ENCODE measurements at places on chromosomes 5 and 9.

DNA sequence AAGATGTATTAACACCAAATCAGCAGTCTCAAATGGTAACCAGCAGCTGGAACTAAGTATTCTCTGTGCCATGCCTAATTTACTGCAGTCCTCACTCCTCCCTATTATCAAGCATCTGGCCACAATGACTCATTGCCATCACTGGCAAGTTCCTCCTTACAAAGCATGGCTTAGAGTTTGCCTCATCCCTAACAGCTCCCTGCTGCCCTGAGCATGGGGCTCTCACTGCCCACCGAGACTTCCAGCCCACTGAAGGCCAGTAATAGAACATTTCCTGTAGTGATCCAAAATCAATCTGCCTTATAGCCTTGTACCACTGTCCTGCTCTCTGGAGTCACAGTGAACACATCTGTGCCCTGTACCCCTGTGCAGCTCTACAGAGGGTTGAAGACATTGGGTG lies 211.9 kb upstream of the TRIM32 start:
- DNase-seq: no peak

GRCh38 chr5:62287237-62287636 lies 18.8 kb upstream of the KIF2A start:
- peak; percentile 52 for DNase-seq

GRCh38 chr5:65468633-65469032 lies 13.1 kb downstream of the ADAMTS6 start:
- DNase-seq: no peak

DNA sequence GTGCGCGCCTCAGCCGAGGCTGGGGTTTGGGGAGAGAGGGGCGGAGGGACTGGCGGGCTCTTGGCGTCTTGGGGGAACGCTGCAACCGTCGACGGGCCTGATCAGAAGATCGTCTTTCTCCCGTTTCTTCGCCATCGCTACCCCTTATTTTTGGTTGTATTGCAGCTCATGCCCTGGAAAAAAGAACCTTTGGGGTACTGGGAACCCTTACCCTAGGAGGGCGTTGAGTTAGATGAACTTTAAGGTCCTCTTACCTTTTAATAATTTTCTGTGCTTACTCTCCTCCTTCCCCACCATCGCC lies 719 bp downstream of the PAIP2 start:
- DNase-seq: no peak

GRCh38 chr5:142924135-142924883 lies 154.1 kb downstream of the ARHGAP26 start:
- DNase-seq: peak; percentile 45

DNA sequence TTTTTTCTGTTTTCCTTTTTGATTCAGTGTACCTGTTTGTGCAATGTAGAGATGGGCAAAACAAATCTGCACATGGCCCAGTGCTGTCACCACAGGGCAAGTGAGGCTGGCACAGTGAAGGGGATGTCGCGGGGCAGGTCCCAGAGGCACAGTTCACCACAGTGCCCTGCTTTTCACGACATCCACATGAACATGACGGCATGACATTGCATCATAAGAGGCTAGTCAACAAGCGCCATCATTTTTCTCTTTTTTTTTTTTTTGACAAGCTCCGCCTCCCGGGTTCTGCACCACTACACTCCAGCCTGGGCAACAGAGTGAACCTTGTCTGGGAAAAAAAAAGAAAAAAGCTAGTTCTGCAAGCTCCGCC lies 42.9 kb upstream of the VDAC1 start:
- no peak for DNase-seq

DNA sequence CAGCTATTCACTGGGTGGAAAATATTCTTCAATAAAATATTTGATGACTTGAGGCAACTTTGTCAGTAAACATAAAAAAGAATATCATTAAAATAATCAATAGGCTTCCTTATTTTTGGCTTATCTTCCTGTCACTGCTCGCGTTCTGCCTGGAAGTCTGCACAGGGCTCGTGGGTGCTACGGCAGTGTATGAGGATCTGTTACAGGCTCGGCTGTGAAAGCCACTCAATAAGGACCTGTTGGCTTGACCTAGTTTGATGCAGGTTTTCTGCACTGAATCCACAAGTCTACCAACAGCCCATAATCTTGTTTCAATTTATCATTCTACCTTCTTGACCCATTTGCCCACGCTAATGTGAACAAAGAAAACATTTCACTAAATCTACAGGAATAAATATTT lies 97.2 kb downstream of the PDZD2 start:
- DNase-seq: no peak

- no peak for DNase-seq
Observed at GRCh38 chr5:36041537-36041845, 25.2 kb downstream of the UGT3A2 start.

GRCh38 chr9:72205513-72205912 lies 56.3 kb downstream of the GDA start:
- no peak for DNase-seq

- no peak for DNase-seq
Observed at GRCh38 chr5:146410272-146410671, 36.9 kb upstream of the TCERG1 start.

- DNase-seq: no peak
Observed at GRCh38 chr5:118554981-118555380, 433.4 kb downstream of the DTWD2 start.

DNA sequence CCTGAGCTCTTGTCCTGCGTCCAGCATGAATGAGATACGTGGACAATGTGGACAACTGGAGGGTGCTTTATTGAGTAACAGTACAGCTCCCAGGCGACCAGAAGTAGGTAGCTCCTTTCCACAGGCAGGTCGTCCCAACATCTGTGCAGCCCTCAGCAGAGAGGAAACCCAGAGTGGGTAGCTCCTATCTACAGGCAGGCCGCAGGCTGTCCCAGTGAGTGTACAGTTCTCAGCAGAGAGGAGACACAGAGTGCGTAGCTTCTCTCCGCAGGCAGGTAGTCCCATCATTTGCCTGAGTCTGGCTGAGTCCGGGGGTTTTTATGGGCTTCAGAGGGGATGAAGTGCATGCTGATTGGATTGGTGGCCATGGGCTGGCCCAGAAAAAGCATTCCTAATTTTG lies 373.3 kb downstream of the CHSY3 start:
- DNase-seq: no peak

DNA sequence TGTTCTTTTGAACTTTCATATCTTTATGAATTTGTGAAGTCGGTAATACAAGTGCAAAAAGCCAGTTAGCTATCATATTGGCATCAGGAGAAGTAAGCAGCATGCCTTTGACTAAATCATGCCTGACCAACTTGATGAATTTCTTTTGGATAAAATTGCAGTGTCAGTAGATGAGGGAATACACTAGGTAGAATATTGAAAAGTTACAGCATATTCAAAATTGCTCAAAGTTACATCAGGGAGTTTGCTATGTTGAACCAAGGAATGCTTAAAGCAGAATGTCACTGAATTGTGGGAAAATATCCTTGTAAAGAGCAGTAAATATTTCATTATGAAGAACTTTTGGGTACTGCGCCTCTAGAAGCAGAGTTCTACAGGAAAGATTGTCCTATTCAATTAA lies 87.1 kb upstream of the TLX3 start:
- DNase-seq: no peak

GRCh38 chr9:133862585-133863256 lies 124.6 kb upstream of the SARDH start:
- DNase-seq: peak; percentile 75

GRCh38 chr5:151451626-151452520 lies 4.5 kb downstream of the SLC36A1 start:
- DNase-seq: peak; percentile 24

Measured in inflammatory macrophage treated with lipopolysaccharide for 1 hour (primary cell).